ENCODE measurements at places on chromosomes 5 and 9.

DNA sequence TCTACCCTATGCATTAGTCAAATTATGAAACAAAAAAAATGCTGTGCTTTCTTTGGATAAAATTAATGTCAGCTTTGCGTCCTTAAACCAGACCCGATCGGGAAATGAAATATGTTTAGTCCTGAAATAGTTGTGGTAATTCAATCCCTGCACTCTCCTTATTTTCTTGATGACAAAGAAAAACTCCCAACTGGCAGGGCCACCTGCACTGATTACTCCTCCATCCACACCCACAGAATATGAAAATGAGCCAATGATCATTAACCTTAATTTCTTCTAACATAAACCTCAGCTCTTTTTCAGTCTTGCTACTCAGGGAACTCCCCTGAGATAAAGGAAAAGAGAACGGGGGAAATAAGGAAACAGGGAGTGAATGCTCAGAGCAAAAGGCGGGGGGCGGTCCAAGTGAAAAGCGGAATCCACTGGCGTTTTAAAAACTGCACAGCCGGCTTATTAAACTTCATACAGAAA lies 245.3 kb downstream of the BNC2 start:
- H3K36me3 ChIP-seq: no peaks in the 10 kb centered on the region
- H3K27ac ChIP-seq: no peak overlapping the region
- H3K4me1 ChIP-seq: peaks cover 2% of the 10 kb centered on the region
- H3K4me3 ChIP-seq: no peak overlapping the region

GRCh38 chr5:66671305-66671704 lies 75.1 kb downstream of the MAST4 start:
- 0 out of 2 replicates have a peak, but pooled peaks cover 3% of the 10 kb centered on the region for H3K4me1 ChIP-seq
- H3K27me3 ChIP-seq: no peaks in the 10 kb centered on the region
- no peaks in the 10 kb centered on the region for H3K36me3 ChIP-seq
- H3K4me3 ChIP-seq: no peak overlapping the region
- no peak overlapping the region for H3K27ac ChIP-seq
- DNase-seq: no peak

DNA sequence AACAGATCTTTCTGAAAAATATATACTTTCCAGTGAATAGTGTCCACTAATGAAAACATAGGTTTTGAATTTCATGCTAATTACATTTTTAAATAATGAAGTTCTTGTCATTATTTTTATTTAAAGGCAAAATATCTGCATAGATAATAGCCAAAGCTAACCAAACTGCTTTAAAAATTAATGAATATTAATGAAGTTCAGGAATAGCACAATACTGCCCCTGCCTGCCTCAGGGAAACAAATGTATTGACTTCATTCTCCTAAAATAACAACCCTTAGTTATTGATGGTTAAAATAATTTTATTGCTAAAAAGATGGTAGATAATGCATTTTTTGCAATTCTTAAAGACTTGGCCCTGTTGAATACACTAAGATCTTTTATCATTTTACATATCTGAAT lies 103.6 kb upstream of the SSBP2 start:
- peaks cover 29% of the 10 kb centered on the region for H3K4me1 ChIP-seq
- DNase-seq: no peak
- H3K27ac ChIP-seq: no peak overlapping the region
- H3K4me3 ChIP-seq: no peak overlapping the region

DNA sequence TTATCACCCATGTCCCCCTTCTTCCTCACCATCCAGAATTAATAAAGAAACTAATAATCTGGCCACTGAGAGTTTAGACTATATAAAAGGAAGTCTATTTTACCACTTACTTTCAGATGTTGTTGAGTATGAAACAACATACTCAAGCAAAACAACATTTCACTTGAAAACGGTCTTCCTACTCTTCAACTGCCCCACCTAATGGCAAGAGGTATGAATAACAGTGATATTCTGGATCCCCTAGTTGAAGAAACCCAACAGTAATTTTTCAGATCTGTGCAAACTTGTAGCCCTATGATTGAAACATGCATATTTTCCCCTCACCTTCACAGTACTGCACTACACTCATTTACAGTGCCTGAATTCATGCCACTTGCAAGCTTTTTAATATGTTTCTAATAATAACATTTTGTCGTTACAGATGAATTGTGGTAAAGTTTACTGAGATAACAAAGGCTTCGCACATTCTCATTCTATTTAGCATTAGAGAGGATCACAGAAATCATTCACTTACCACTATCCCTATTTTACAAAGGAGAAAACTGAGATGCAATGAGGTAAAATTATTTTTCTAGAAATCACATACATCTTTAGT lies 267.9 kb upstream of the PDE4D start:
- no peak for DNase-seq
- H3K4me1 ChIP-seq: no peaks in the 10 kb centered on the region
- H3K27me3 ChIP-seq: no peaks in the 10 kb centered on the region
- no peaks in the 10 kb centered on the region for H3K36me3 ChIP-seq
- no peak overlapping the region for H3K4me3 ChIP-seq

GRCh38 chr9:128405780-128406171 lies 14.9 kb upstream of the CERCAM start:
- DNase-seq: no peak
- no peak overlapping the region for H3K4me3 ChIP-seq
- H3K27ac ChIP-seq: no peak overlapping the region
- H3K27me3 ChIP-seq: peaks cover 75% of the 10 kb centered on the region
- H3K4me1 ChIP-seq: peaks cover 20% of the 10 kb centered on the region

DNA sequence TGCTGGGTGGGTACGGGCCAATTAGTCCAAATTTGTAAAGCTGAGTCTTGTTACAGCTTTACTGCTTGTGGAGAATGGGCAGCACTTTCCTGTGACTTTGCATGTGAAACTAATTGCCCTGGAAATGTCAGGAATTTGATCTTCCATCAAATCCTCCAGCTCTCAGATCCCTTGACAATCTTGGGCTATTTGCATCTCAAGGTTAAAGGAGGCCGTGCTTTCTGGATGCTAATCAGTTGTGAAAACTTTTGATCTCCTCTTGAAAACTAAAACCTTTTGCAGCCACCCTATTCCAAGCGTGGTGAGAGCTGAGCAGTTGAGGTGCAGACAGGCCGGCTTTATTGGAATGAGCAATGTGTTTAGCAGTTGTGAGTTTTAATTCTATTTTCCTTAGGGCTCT lies 68.0 kb upstream of the CLINT1 start:
- no peak for DNase-seq
- no peaks in the 10 kb centered on the region for H3K36me3 ChIP-seq
- no peak overlapping the region for H3K27ac ChIP-seq
- H3K4me3 ChIP-seq: no peak overlapping the region
- peaks cover 5% of the 10 kb centered on the region for H3K4me1 ChIP-seq

DNA sequence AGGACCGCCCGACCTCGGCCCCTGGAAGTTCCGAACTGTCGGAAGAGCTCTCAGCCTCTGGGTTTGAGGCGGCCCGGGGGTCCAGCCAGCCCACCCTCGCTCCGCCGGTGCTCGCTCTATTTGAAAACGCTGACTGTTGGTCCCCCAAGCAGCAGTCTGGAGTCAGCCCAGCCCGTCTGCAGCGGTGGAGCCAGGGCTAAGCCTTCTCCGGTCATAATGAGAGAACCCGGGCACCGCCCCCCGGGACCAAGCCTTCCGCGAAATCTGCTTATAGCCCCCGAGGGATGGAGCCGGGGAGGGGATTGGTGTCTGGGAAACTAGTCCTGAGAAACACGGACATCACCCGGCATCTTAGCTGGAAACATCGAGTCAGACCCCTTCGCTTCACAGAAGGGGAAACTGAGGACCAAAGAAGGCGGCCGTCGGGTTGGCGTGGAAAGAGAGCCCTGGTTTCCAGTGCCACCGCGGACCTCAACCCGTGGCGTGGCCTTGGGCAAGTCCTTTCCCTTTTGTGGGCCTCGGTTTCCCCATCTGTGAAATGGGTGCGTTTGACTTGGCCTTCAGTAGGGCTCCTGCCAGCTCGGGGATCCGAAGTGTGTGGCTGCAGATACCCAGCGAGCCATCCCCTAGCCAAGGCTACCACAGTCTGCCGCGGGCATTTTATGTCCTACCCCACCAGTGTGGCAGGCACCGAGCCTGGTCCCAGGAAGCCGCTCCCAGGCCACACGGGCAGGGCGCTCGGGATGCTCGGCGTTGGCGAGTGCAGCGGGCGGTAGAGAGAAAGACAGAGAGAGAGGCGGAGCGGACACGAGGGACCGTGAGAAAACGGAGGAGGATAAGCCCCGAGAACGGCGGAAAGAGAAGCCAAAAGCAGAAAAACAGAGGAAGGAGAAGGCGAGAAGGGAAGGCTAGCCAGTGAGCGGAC lies 857 bp downstream of the ADAM19 start:
- H3K27me3 ChIP-seq: peaks cover 11% of the 10 kb centered on the region
- peaks cover 5% of the 10 kb centered on the region for H3K4me1 ChIP-seq
- no peak for DNase-seq
- peak overlapping the region; percentile 56 for H3K4me3 ChIP-seq
- H3K36me3 ChIP-seq: no peaks in the 10 kb centered on the region

DNA sequence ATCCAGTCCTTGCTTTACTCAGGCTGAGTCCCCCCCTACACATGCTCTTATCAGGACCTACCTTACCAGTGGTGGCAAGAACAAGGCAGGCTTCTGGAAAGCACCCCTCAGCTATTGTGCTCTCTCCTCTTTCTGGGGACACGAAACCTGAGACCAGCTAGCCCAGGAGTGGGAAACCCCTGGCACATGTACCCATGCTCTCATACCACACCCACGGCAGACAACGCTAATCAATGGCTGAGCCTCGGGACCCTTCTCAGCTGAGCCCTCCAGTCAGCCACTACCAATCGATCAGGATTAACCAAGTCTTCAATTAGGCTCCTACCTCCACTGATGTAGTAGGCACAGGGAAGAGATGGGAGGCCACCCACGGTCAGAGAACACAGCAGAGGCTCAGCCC lies 65.1 kb downstream of the VAV2 start:
- DNase-seq: no peak
- no peak overlapping the region for H3K4me3 ChIP-seq
- H3K4me1 ChIP-seq: peaks cover 15% of the 10 kb centered on the region
- no peak overlapping the region for H3K27ac ChIP-seq
- H3K36me3 ChIP-seq: no peaks in the 10 kb centered on the region

- DNase-seq: no peak
- H3K27me3 ChIP-seq: no peaks in the 10 kb centered on the region
- H3K4me3 ChIP-seq: no peak overlapping the region
- H3K4me1 ChIP-seq: peaks cover 12% of the 10 kb centered on the region
- no peak overlapping the region for H3K27ac ChIP-seq
Measured at GRCh38 chr5:151224372-151224771, 480 bp upstream of the CCDC69 start.

GRCh38 chr9:130119519-130120298 lies 52.5 kb upstream of the NCS1 start:
- no peaks in the 10 kb centered on the region for H3K36me3 ChIP-seq
- H3K27ac ChIP-seq: no peak overlapping the region
- no peak for DNase-seq
- H3K27me3 ChIP-seq: no peaks in the 10 kb centered on the region

DNA sequence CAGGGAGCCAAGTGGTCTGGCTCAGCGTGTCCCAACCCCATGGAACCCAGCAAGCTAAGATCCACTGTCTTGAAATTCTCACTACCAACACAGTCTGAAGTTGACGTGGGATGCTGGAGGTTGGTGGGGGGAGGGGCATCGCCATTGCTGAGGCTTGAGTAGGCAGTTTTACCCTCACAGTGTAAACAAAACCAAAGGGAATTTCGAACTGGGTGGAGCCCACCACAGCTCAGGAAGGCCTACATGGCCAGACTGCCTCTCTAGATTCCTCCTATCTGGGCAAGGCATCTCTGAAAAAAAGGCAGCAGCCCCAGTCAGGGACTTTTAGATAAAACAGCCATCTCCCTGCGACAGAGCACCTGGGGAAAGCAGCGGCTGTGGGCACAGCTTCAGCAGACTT lies 17.1 kb upstream of the FBXL17 start:
- no peaks in the 10 kb centered on the region for H3K36me3 ChIP-seq
- H3K4me1 ChIP-seq: no peaks in the 10 kb centered on the region
- no peak overlapping the region for H3K4me3 ChIP-seq
- no peak for DNase-seq
- no peak overlapping the region for H3K27ac ChIP-seq

All from H1 (cell line).